ENCODE measurements at places on chromosomes 3 and 15.

- peak; percentile 93 for DNase-seq
These were observed 117.9 kb downstream of the TLE3 start for GRCh38 chr15:69979783-69980182.

DNA sequence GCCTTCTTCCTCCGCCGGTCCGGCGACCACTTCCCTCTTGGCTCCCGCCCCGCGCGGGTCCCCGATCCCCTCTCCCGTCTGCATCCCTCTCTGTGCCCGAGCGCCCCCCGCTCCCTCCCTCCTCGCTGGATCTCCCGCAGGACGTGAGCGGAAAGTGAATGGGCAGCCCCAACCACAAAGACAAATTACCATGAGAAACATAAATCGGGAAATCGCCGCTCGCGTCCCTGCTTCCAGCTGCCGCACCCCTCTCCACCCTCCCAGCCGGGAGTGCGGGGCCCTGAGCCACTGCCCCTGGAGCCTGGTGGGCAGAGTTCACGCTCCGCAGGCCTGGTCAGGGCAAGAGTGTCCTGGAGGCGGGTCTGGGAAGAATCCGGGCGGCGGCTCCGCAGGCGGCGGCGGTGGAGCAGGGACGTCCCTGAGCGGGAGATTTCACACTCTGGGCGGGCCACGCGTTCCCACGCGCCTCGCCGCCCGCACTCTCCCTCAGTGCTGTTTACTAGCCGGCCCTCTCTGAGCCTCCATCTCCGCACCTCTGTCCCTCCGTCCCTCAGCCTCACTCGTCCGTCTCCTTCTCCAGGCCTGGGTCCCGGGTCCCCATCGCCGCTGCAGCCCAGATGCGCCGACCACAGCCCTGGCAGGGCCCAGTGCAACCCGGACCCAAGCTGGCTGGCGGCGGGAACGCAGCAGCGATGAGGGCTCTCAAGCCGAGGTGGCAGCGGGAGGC lies 835 bp downstream of the SEMA5B start:
- DNase-seq, result peak; percentile 40

GRCh38 chr15:79179108-79179561 lies 88.6 kb upstream of the RASGRF1 start:
- no peak for DNase-seq

GRCh38 chr3:136676009-136676408 lies 76.2 kb downstream of the STAG1 start:
- no peak for DNase-seq

DNA sequence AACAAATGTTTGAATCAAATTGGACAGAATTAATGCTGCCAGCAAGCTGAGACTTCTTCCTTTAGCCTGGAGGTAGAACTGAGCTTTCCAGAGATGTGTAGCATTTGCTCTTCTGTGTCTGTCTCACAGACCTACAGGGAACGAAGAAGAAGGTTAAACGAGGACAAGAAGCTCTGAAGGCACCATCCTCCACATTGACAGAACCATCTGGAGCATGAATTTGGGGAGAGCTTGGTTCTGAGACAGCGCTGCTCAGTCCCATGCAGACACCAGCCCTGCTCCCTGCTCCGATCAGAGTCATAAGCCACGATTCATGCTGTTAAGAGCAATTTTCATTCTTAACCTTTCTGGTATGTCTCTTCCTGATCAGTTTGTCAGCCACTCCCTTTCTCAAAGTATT lies 7.7 kb upstream of the KY start:
- no peak for DNase-seq

DNA sequence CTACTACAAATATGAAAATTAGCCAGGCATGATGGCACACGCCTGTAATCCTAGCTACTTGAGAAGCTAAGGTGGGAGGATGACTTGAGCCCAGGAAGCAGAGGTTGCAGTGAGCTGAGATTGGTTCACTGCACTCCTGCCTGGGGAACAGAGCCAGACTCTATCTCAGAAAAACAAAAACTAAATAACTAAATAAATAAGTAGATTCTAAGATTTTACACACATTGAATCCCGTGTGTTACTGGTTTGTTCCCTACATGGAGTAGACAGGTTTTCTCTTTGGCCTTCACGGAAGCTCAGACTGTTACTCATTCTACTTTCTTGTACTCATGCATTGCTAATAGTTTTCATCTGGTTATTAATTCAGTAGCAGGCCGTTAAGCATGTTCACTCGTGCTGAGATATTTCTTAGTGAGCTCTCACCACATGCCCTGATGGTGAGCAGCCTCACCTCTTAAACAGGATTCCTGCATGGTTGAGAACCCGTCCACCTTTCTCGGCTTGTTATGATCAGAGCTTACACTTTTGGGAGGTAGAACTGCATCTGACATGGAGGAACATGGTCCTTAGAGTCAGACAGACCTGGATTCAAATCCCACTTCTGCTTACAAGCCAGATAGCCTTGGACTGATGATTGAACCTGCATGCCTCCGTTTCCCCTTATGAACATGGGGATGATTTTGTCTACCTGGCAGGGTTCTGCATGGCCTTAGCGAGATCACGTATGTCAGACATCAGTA lies 49.1 kb downstream of the CMTM7 start:
- no peak for DNase-seq

GRCh38 chr3:46095307-46095706 lies 68.0 kb upstream of the XCR1 start:
- DNase-seq, result peak; percentile 83

DNA sequence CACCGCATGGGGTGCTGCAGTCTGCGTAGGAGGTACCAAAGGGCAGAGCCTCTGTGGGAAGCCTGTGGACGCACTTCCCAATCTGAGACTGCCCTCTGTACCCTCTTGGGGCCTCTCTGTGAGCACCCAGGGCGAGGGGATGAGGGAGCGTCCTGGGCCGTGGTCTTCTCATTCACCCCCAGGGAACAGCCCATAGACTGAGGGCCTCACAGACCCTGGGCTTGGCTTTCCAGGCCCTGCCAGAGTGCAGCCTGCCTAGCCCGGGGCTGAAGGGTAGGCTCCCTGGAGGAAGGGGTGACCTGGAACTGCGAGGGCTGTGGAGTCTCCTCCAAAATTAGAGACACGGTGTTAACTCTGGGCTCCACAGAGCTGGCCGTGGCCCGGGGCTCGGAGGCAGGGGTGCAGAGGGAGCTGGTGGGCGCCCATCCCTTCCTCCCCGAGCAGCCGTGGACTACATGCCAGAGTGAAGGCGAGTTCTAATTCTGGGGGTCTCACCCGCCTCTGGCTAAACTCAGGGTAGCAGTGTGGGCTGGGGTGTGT lies 468 bp upstream of the SPTBN5 start:
- DNase-seq, result no peak

GRCh38 chr3:49805897-49806701 lies 3.0 kb downstream of the INKA1 start:
- DNase-seq, result peak; percentile 58

GRCh38 chr15:28978011-28978378 lies 92.2 kb downstream of the APBA2 start:
- no peak for DNase-seq

- DNase-seq, result no peak
These were observed 395.6 kb downstream of the EPHB1 start for GRCh38 chr3:135190658-135191057.

- DNase-seq, result no peak
These were observed 143.1 kb downstream of the MYLK start for GRCh38 chr3:123741041-123741511.

GRCh38 chr3:195708626-195709481 lies 11.9 kb upstream of the MUC20 start:
- DNase-seq, result no peak

DNA sequence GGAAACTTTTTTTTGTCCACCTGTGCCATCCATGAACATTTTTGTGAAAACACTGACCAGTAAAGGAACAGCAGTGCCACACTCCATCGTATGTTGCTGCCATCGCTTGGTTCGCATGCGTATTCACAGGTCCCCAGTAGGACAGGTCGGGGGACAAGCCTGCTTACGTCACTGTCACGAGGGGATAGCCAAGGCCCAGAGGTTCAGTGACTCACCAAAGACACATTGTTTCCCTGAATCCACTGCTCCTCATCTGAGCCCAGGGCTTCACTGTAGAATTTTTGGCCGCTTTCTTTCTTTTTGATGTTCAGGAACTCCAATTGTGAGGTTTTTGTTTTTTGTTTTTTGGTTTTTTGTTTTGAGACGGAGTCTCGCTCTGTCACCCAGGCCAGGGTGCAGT lies 5.9 kb downstream of the ADPRH start:
- DNase-seq, result no peak

- peak; percentile 17 for DNase-seq
These were observed 5.7 kb downstream of the DUT start for GRCh38 chr15:48336940-48337339.

- DNase-seq, result no peak
These were observed 88.8 kb upstream of the ALDH1A3 start for GRCh38 chr15:100790786-100791265.

GRCh38 chr3:56342475-56342874 lies 125.8 kb downstream of the ERC2 start:
- no peak for DNase-seq

- DNase-seq, result peak; percentile 73
These were observed 400.8 kb upstream of the PROK2 start for GRCh38 chr3:72185549-72186399.

GRCh38 chr3:173396191-173397041 lies 1.1 kb upstream of the NLGN1 start:
- no peak for DNase-seq

- no peak for DNase-seq
These were observed 603.2 kb upstream of the KCNMB2 start for GRCh38 chr3:177932750-177933660.

- DNase-seq, result no peak
These were observed 147.8 kb downstream of the SHOX2 start for GRCh38 chr3:157958457-157958856.

DNA sequence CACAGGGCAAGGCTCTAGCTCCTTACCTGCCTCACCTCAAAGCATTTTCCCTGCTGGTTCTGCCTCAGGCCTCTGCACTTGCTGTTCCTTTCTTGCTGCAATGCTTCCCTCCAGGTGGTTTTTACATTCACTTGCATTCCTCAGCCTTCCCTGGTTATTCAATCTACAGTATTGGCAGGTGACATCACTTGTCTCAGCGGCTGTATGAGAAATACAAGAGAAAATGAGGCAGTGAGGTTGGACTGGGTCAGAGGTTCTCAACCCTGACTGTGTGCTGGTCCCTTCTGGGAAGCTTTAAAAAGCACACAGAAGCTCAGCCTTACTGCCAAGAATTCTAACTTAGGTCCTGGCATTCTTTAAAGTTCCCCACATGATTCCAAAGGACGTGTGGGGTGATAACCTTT lies 26.7 kb downstream of the SIAH2 start:
- no peak for DNase-seq

DNA sequence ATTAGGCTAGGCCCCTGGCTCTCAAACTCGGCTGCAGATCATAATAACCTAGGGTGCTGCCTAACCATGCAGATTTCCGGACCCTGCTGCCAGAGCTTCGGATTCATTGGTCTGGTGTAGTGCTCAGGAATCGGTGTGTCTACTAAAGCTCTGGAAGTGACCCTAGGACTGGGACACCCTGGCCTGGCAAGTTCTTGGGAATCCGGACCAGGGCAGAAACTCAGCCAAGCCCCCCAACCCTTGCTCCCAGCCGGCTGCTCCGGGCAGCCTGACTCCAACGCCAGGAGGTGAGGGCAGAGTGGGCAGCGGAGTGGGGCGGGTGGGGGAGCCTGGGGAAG lies 23.0 kb downstream of the IGDCC3 start:
- DNase-seq, result no peak

DNA sequence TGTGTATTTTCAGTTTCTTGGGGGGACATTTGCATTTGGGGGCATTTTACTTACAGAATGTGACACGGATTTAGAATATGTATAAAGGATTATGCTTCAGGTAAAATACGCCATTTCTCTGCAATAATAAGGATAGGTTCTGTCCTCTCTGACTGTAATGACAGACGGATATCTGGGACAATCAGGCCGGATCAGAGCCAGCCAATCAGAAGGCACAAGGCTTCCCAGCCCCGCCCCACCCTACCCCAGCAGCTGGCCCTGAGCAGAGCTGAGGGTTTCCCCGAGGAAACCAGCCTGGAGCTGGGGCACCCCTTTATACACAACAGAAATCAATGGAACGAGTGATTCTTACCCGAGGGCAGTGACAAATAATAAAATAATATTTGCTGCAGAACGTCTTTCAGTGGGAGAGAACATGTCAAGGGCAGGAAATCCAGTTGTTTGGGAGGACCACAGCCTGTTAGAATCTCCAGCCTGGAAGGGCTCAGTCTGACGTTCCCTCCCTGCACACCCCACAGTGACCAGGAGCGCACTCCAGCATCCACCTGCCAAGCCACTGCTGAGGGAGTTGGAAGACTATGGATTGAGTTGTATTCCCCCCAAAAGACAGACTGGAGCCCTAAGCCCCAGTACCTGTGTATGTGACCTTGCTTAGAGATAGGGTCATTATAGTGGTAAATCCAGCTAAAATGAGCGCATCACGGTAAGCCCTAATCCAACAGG lies 30.3 kb upstream of the SEC13 start:
- DNase-seq, result no peak

- DNase-seq, result no peak
These were observed 585.1 kb upstream of the SUCLG2 start for GRCh38 chr3:68239542-68239941.

- no peak for DNase-seq
These were observed 158.3 kb upstream of the CGNL1 start for GRCh38 chr15:57217778-57218598.

- DNase-seq, result no peak
These were observed 615.6 kb upstream of the DPPA4 start for GRCh38 chr3:109952924-109953323.

- DNase-seq, result no peak
These were observed 36.9 kb downstream of the PLSCR1 start for GRCh38 chr3:146507331-146508120.

- no peak for DNase-seq
These were observed 586.9 kb upstream of the SGO1 start for GRCh38 chr3:20772869-20773268.

DNA sequence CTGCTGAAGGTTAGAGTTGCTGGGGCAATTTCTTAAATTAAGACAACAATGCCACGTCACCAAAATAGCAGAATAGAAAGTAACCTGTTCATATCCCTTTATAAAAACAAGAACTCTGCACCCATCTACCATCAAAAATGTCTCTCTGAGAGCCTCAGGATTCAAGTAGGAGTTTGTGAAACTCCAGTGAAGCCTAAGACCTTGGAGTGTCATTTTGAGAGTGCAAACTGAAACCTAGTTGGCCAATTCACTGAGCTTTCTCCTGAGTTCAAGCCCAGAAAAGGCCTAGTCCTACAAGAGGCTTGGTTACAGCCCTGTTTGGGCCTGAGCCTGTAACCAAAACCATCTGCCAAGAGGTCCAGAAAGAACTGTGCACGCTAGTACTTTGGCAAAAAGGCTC lies 335.1 kb downstream of the EFHB start:
- no peak for DNase-seq
